ENCODE measurements at places on chromosomes 6 and 20.

DNA sequence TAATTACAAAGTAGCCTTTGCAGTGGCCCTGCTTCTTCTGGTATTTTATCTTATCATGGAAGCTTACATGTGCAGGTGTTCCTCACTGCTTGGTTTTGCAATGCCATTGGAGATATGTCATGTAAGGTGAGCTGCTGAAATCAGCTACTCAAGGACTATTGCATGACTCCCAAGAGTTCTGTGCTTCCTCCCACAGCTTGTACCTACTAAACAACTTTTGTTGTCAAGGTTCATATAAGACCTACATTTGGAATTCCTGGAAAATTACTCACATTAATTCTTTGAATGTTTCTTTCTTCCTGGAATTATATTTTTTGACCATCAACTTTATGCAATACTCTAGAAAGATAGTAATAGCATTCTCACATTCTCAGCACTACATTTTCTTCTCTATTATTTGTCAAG is 427.5 kb upstream of the HSF2 start:
- H3K27ac ChIP-seq = no peak overlapping the region
- no peak overlapping the region for H3K4me3 ChIP-seq
- no peaks in the 10 kb centered on the region for H3K4me1 ChIP-seq

DNA sequence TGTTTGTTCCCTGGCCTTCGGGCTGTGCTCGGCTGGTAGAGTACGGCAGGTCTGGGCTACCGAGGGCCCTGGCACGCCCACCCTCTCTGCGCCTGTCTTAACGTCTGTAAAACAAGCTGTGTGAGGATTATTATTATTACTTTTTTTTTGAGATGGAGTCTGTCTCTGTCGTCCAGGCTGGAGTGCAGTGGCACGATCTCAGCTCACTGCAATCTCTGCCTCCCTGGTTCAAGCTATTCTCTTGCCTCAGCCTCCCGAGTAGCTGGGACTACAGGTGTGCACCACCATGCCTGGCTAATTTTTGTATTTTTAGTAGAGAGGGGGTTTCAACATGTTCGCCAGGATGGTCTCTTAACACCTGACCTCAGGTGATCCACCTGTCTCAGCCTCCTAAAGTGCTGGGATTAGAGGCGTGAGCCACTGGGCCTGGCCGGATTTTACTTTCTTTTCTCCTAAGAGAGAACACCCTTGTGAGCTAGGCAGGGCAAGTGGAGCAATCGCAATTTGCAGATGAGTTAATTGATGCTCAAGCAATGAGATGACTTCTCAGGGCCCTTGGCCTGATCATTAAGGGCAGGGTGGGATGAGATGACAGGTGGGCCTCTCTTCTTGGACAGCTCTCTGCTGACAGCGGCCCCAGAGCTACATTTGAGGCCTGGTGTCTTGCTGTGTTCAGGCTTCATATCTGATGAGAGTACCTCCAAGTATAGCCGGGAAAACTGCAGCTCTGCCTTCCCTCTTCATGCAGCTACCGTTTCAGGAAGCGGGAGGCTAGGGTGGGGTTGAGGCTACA is 859 bp upstream of the SMIM29 start:
- H3K27me3 ChIP-seq = no peaks in the 10 kb centered on the region
- peak overlapping the region; percentile 96 for H3K4me3 ChIP-seq
- no peak for DNase-seq
- H3K36me3 ChIP-seq = no peaks in the 10 kb centered on the region
- H3K4me1 ChIP-seq = peaks cover 19% of the 10 kb centered on the region
- peak overlapping the region; percentile 90 for H3K27ac ChIP-seq

GRCh38 chr6:168193816-168194721 is 115.1 kb upstream of the FRMD1 start:
- no peaks in the 10 kb centered on the region for H3K4me1 ChIP-seq
- no peak overlapping the region for H3K4me3 ChIP-seq
- no peaks in the 10 kb centered on the region for H3K36me3 ChIP-seq
- DNase-seq = no peak
- no peaks in the 10 kb centered on the region for H3K27me3 ChIP-seq

- no peaks in the 10 kb centered on the region for H3K36me3 ChIP-seq
- no peak overlapping the region for H3K27ac ChIP-seq
- no peaks in the 10 kb centered on the region for H3K4me1 ChIP-seq
- no peak for DNase-seq
These were observed 74.2 kb upstream of the NRN1 start for GRCh38 chr6:6080975-6081374.

DNA sequence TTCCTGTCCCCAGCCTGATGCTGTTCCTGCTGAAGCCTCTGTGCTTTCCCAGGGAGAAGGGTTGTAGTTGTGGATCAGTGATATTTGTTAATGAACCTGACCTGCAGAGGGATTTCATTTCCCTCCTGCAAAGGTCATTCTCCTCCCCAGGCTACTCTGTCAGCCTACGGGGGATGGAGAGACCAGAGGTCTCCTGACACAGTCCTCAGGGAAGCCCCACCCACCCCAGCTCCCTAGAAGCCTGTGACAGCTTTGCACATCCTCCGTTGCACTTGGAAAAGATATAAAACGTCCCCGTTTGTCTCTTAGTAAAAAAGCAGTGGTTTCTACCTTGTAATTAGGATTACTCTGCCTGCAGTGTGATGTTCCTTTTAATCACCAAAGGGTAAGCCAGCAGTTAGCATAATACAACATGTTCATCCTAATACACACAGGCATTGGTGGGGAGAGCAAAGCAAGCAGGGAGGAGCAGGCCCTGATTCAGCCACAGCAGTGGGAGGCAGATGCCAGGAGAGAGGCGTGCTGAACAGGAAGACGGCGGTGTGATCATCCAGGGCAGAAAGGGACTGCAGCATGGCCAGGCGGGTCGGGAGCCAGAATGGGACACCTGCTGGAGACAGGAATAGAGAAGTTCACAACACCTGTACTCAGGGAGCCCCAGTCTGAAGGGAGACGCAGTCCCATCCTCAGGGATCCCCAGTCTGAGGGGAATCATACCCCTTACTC is 293.5 kb downstream of the LRFN2 start:
- H3K36me3 ChIP-seq = no peaks in the 10 kb centered on the region
- H3K27me3 ChIP-seq = peaks cover 4% of the 10 kb centered on the region
- no peak overlapping the region for H3K4me3 ChIP-seq

DNA sequence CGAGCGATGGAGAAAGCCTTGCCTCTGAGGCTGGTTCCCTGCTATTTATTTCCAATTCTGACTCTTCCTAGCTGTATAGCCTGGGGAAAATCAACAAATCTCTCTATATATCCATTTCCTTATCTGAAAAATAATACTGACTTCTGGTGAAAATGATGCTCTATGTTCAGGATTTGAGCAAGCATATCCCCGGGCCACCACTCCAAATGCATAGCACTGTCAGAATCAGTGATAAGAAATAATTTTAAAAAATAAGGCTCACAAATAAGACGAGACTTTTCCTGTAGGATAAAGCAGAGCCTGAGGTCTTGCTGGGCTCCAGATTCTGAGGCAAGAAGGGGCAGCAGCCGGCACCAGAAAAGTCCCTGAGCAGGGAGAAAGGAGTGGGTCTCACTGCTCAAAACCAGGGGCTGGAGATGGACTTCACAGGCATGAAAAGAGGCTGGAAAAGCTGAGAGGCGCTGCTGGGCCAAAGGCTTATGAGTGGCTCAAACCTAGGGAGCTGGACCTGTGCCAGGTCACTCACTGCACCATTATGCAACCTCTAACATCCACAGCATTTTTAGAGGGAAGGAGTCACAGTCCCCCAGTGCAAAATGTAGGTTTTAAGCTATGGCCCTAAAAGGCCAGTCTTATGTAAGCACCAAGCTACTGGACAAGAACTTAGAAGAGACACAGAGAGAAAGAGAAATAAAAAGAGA is 48.1 kb upstream of the SLC17A4 start:
- no peak overlapping the region for H3K27ac ChIP-seq
- DNase-seq = no peak
- no peaks in the 10 kb centered on the region for H3K4me1 ChIP-seq
- no peaks in the 10 kb centered on the region for H3K27me3 ChIP-seq
- no peaks in the 10 kb centered on the region for H3K36me3 ChIP-seq

GRCh38 chr20:48120120-48120519 is 334.8 kb upstream of the SULF2 start:
- no peak for DNase-seq
- H3K4me3 ChIP-seq = no peak overlapping the region
- H3K27me3 ChIP-seq = no peaks in the 10 kb centered on the region
- H3K36me3 ChIP-seq = no peaks in the 10 kb centered on the region
- no peaks in the 10 kb centered on the region for H3K4me1 ChIP-seq

DNA sequence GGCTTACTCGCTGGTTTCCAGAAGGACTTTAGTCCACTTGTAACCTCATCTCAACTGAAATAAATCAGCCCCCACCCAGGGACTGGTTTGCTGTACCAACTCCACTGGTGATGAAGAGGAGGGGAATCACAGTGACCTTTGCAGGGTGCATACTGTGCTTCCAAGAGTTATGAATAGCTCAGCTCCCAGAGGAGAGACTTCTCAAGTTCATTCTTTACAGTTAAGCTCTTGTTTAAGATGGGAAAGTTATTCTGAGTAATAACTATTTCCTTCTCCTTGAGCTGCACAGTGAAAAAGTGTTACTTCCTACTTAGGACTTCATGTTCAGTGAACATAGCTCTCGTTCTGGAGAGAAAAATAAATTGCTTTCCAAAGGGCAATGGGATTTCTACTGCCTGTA is 166.5 kb upstream of the ECI2 start:
- no peak overlapping the region for H3K4me3 ChIP-seq
- DNase-seq = no peak

DNA sequence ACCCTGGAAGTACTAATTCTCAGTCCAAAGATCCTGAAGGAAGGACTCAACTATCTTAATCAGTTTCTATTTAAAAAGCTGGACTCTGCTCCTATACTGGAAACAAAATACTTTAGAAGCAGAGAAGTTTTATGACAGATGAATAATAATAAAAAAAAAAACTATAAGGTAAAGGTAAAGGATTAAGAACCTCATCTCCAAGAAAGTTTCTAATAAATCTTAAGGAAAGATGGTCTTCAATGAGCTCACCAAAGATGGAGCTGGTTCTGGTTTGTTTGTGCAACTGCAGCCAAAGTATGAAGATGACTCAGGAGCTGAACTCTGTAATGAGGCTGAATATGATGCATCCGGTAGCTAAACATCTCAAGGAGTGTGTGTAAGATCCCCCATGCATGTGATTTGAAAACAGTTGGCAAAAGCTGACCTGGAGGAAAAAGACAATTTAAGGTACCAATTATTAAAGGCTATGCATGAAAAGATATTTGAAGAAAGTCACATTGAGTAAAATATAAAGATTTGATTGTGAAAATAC is 25.2 kb downstream of the MED23 start:
- peaks cover 78% of the 10 kb centered on the region for H3K36me3 ChIP-seq
- H3K4me3 ChIP-seq = no peak overlapping the region

DNA sequence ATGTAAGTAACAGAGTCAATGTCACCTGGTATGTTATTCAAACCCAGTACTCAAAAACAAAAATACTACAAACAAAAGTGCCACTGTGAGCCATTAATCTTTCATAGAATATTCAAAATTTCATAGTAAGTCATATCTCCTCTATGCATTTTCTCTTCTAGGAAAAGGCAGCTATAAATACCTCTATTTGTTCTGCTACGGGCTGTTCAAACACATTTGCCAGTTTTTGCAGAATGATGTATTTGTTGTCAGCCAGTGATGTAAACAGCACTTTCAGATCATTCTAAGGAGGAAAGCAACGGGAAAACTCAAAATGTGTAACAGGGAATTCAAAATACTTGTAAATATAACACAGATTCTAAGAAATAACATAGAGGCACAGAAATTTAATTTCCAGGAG is 388.2 kb downstream of the SYNE1 start:
- H3K27me3 ChIP-seq = no peaks in the 10 kb centered on the region
- H3K4me3 ChIP-seq = no peak overlapping the region
- H3K36me3 ChIP-seq = peaks cover 30% of the 10 kb centered on the region
- no peaks in the 10 kb centered on the region for H3K4me1 ChIP-seq
- no peak overlapping the region for H3K27ac ChIP-seq
- DNase-seq = no peak

DNA sequence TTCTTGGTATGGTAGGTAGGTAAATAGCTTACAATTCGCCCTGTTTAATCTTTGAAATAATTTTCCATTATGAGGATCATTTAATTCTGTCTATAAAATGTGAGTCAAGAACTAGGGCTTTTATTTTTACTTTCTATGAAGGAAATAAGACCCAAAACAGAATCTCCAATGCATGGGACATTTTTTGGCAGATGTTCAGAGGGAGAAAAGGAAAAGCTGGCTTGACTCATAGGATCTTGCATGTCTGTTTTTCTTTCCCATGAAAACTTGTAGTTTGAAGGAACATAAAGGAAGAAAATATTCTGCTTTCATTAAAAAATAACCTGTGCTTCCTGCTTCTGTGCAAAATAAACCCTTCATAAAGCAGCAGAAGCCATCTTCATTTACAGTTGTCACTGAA is 143.1 kb upstream of the INSM1 start:
- DNase-seq = no peak
- no peaks in the 10 kb centered on the region for H3K36me3 ChIP-seq
- H3K27me3 ChIP-seq = no peaks in the 10 kb centered on the region

DNA sequence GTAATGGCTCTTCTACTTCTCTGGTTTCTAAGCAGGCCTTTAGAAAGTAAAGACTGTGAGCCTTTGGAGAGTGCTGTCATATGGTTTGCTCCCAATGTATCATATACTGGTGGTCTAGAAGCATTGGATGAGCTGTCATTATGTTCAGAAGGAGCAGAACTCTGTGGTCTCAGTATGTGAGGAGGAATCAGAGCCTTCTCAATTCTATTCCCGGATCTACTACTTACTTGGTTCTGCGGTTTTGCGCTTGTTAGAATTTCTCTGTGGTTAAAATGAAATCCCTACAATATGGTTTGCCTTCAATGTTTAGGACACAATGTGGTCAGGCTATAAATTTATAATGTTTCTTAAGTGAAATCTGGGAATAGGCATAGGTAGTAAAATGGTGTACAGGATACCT is 64.6 kb downstream of the RWDD2A start:
- H3K4me3 ChIP-seq = no peak overlapping the region
- no peak for DNase-seq
- no peaks in the 10 kb centered on the region for H3K36me3 ChIP-seq

DNA sequence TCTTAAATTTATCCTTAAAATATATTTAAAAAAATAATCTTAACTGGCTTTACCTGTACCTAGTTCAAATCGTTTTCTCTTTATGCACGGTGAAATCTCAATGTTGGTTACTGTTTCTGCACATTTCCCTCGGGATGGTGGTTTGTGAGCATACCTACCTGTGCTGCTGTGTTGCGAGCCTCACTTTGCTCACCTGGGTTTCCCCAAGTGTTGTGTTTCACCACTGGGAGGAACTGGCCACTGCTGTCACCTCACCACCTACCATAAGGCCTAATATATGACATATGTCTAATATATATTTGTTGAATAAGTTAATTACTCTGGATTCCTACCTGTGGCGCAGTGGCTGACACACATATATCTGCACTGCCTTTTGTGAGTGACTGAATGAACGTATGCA is 493.5 kb upstream of the FLRT3 start:
- no peak for DNase-seq
- no peak overlapping the region for H3K4me3 ChIP-seq
- no peak overlapping the region for H3K27ac ChIP-seq
- no peaks in the 10 kb centered on the region for H3K36me3 ChIP-seq
- no peaks in the 10 kb centered on the region for H3K27me3 ChIP-seq
- H3K4me1 ChIP-seq = no peaks in the 10 kb centered on the region

GRCh38 chr20:51446230-51446629 is 96.3 kb downstream of the NFATC2 start:
- H3K27ac ChIP-seq = no peak overlapping the region
- peaks cover 51% of the 10 kb centered on the region for H3K36me3 ChIP-seq
- H3K4me3 ChIP-seq = no peak overlapping the region
- no peaks in the 10 kb centered on the region for H3K27me3 ChIP-seq
- peaks cover 2% of the 10 kb centered on the region for H3K4me1 ChIP-seq

GRCh38 chr6:5570641-5571040 is 309.3 kb downstream of the FARS2 start:
- H3K4me1 ChIP-seq = no peaks in the 10 kb centered on the region
- H3K27me3 ChIP-seq = no peaks in the 10 kb centered on the region
- no peaks in the 10 kb centered on the region for H3K36me3 ChIP-seq
- no peak overlapping the region for H3K27ac ChIP-seq
